ENCODE measurements at places on chromosomes 6 and 20.

DNA sequence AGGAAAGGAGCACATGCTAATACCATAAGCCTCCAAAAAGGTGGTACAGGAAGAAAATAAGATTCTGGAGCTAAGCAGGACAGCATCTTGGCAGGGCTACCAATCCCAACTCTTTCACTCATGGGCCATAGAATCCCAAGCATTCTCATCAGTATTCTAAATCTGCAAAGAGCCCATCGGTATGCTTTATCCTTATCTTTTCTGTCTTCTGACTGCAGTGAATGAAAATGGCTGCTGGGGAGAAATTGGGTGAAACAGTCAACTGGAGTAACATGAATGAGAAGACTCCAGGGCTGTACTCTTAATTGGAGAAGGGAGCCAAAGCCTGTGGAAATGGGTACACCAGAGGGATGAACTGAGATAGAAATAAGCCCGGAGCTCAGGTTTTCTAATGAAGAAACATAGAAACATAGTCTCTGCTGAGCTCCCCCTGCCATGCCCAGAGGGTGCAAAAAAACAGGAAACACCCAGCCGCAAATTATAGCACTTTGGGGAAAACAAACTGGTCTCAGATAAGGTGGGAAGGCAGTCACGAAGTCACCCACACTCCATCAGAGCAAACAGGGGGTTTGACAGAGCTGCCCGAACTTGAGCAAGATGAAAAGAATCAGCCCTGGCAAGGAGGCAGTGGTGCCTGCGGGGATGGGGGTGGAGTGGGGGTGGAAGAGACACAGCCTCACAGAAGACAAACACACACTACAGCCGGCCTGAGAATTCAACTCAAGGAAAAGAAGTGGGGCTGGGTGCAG is 35.4 kb upstream of the E2F3 start:
- DNase-seq: no peak

GRCh38 chr20:60057123-60057865 is 99.1 kb downstream of the CDH26 start:
- DNase-seq: peak; percentile 63

DNA sequence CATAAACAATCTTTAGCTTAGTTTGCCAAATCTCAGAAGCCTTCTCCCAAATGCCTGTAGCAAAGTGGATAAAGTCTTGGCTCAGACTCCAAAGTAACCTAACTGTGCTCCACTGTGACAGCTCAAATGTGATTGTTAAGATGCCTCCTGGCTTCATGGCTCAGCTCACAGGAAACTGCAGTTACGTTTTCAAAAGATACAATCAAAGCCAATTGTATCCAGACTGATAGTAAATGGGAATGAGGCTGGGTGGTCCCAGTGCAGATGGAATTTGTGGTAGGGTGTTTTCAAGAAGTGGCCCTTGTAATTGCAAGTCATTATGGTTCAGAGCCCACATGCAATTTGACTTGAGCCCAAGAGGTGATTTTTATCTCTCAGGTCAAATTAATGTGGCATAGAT is 151.2 kb upstream of the TAB2 start:
- no peak for DNase-seq

DNA sequence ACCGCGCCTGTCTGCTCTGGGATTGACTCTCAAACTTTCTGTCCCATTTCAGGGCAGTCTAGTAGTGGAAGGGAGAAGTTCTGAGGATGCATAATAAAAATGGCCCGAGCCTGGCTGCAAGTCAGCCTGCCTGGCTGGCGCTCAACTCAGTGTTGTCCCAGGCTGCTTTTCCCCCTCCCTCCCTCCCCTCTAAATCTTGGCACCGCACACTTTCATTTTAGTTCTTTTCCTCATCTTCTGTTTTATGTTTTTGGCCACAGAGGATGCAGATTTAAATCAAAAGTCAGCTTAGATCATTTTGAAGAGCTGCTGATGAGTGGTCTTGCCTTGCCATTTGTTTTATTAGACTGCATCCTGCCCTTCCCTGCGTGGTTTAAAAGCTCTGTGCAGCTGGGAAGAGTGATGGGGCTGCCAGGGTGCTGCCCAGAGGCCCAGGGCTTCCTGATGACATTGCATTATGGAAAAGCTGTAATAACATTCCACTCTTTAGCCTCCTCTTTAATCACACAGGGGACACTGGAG is 6.5 kb upstream of the UQCC2 start:
- DNase-seq: no peak

- no peak for DNase-seq
Observed at GRCh38 chr6:167508919-167509852, 184.3 kb downstream of the TTLL2 start.

DNA sequence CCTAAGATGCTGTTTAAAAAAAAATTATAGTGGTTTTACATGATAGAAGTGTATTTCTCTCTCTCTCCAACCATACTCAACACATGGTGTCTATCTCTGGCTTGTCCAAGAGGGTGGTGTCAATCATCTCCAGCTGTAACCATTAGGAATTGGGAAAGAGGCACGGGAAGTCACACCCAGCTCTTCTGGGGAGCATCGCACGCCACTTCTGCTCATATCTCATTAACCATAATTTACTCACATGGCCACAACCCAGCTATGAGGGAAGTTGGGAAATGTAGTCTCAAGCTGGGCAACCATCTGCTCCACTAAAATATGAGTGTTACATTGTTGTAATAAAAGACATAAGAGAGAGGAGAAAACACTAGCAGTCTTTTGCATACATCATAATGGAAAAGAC is 30.4 kb upstream of the TSHZ2 start:
- no peak for DNase-seq

DNA sequence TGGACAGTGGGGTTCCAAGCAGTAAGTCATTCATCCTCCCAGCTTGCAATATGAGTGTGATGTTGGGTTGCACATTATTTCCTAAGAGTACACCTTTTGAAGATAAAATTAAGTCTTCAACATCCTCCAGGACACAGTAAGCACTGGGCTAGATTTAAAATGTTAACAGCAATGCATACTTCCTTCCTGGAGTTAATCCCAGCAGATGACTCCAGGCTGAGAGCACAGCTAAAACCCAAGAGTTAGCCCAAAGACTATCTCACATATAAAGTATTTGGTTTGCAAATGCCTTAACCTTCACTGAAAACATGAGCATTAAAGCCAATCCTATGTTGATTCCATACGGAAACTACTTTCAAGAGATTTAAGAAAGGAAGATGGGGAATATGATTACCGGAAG is 69.2 kb downstream of the SLC23A2 start:
- DNase-seq: no peak

DNA sequence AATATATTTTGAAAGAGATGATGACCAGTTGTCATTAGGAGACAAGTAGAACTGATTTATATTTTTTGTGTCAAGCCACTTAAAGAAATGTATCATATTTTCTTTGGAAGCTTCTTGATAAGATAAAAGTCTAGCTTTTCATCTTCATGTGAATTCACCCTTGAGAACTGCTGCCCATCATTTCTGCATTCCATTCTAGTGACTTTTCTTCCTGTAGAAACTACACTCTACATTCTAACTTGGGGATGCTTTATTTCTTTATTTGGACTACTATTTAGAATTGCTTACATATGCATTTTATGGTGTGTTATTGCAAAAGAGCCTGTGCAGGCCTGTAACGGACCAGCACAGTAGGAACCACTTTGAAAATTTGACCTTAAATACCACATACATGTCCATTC is 335.0 kb upstream of the KCNQ5 start:
- DNase-seq: no peak

- DNase-seq: no peak
Observed at GRCh38 chr6:54195637-54196036, 84.4 kb downstream of the MLIP start.

DNA sequence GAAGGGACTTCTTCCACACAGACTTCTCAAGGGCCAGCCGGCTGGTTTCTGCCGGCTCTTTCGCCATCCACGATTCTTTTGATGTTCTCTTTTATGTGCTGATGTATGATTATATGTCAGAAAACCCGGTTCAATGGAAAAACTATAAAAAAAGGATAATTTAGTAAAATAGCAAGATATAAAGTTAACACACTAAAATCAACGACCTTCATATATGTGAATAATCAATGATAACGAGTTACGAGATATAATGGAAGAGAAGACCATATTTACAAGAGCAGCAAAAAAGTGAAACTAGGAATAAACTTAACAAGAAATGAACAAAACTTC is 540 bp upstream of the ZSCAN12 start:
- DNase-seq: no peak

- DNase-seq: no peak
Observed at GRCh38 chr6:135084001-135084915, 29.6 kb upstream of the HBS1L start.

DNA sequence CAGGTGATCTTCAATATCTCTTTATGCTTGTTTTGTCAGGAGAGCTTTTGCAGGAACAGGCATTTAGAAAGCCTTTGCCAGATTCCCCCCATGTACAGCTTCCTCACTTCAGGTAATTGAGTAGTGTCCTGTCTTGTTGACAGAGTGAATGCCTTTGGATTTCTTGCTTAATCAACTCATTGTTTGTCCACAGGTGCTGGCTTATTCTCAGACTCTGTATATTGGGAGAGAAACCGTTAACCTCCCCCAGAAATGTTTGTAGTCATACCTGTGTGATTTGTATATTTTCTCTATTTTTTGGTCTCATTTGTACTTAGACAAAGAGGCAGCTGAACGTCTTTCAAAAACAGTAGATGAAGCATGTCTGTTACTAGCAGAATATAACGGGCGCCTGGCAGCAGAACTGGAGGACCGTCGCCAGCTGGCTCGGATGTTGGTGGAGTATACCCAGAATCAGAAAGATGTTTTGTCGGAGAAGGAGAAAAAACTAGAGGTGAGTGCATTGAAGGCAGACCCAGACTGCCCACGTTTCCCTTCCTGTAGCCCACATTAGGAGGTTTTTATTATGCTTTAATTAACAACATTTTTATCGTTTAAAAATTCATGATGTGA is 32.3 kb downstream of the RPRD1B start:
- no peak for DNase-seq

- no peak for DNase-seq
Observed at GRCh38 chr20:22353586-22353985, 230.8 kb downstream of the FOXA2 start.

GRCh38 chr6:56749632-56750151 is 107.0 kb upstream of the DST start:
- DNase-seq: no peak

DNA sequence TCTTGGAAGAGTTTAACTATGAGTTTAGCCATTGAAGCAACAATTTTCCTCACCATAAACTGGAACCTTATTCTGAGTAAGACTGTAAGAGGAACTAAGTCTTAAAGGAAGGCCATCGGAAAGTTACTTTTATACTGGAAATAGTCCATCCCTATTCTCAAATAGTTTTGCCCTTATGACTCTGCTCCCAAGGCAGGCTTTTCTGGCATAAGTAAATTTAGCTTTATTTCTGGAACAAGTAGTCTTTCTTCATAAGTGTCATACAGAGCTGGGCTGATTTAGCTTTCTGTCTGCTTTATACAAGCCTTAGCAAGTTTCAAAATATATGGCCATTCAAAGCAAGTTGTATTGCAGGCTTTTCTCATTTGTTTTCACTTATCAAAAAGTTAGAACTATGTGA is 328.1 kb downstream of the HACE1 start:
- DNase-seq: no peak

- DNase-seq: no peak
Observed at GRCh38 chr6:85482206-85482904, 32.5 kb downstream of the NT5E start.

DNA sequence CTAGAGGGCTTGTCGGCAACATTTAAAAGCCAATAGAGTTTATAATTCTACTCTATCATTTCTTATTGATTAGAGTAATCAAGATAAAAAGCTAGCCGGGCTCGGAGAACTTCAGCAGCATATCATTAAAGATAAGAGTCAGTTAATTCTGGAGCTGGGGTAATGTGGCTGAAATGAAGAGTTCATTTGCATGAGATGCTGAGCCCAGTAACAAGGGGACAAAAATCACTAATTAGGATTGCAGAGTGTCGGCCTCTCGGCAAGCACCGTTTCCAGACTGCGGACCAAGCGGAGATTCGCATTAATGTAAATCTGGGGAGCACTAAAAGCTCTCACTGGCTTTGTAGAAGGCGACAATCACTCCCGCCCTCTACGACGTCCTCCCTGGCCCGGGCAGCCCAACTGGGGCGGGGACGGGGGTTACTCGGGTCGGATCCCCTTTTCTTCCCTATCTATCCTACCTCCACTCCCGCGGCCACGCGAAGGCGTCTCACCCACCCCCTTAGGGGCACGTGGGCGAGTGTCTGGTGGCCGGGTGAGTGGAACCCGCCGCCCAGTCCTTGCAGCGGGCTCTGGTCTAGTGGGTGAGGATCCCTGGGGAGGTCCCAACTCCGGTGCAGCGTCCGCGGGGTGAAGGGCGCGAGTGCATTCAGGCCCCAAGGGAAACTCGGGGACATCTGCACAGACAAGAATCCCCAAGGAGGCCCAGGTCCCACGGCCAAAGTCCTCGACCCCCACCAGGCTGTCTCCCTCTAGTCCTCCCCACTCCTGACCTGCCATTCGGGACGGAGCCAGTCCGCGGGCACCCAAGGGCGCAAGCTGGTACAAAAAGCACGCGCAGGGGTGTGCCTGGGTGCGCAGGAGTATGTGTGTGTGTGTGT is 42.2 kb upstream of the OSTM1 start:
- DNase-seq: peak; percentile 47

GRCh38 chr20:3334156-3334943 is 73.1 kb downstream of the DNAAF9 start:
- no peak for DNase-seq

DNA sequence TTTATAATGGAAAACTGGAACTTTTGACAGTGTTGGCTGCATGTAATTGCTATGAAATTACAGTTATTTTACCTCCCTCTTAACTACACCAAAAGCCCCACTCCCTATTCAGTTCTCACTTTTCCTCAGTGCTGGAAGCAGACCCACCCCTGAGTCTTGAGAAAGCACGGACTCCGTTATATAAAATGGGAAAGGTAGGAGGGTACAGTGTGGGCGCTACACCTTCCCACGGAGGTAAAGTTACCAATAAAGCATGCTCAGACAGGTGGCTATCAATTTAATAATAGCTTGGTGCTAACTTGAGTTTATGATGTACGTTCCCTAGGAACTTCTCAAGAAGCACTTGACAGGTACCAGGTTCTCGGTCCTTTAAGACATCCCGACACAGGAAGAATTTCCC is 59.0 kb downstream of the CLIC5 start:
- DNase-seq: no peak

GRCh38 chr20:15634102-15634501 is 939.1 kb downstream of the KIF16B start:
- DNase-seq: no peak

- DNase-seq: no peak
Observed at GRCh38 chr20:50027611-50028105, 44.9 kb downstream of the SNAI1 start.

- DNase-seq: no peak
Observed at GRCh38 chr6:166441325-166442078, 58.8 kb upstream of the MPC1 start.

DNA sequence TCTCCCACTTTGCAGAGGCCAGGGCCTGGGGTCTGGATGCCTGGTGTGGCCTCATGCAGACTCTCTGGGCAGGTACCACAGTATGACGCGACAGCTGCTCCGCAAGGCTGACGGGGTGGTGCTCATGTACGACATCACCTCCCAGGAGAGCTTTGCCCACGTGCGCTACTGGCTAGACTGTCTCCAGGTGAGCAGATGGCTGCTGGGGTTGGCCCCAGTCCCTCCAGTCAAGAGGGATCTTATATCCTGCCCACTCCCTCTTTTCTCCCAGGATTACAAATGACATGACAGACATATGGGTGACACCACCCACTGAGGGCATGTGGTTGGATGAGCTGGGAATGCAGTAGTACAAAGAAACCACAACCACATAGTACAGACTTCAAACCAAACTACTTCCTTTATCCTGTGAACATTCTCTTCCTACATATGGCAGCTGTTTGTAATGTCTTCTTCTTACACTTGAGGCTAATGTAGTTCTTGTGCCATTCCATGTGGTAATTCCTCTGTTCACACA is 29.9 kb downstream of the RAB44 start:
- DNase-seq: no peak

GRCh38 chr6:63635215-63635587 is 401 bp upstream of the PHF3 start:
- DNase-seq: no peak

Data from right kidney (tissue), 9 donors.